Lung (tissue), 17 donors: ENCODE measurements at places on chromosomes 16 and 17. TPM values are rescaled to one million over a fixed set of nuclear protein-coding genes. Genes with fewer than 3 reads are reported as not detected.
A peak's percentile ranks its signal among the peaks of the same experiment; 100 is the strongest.

- peak; percentile 95 for DNase-seq
- H3K36me3 ChIP-seq: no peaks in the 10 kb centered on the region
- no peaks in the 10 kb centered on the region for H3K27me3 ChIP-seq
- peaks cover 8% of the 10 kb centered on the region for H3K4me1 ChIP-seq
These were observed 82.3 kb downstream of the CCDC182 start for GRCh38 chr17:57662644-57663308.

- no peaks in the 10 kb centered on the region for H3K27me3 ChIP-seq
- peaks cover 7% of the 10 kb centered on the region for H3K36me3 ChIP-seq
- peak overlapping the region; percentile 36 for H3K27ac ChIP-seq
- DNase-seq: no peak
These were observed 268.8 kb downstream of the SEC14L1 start for GRCh38 chr17:77409282-77410161.

- no peaks in the 10 kb centered on the region for H3K36me3 ChIP-seq
- H3K4me1 ChIP-seq: no peaks in the 10 kb centered on the region
- no peak for DNase-seq
- no peak overlapping the region for H3K27ac ChIP-seq
- H3K4me3 ChIP-seq: no peak overlapping the region
These were observed 8.2 kb downstream of the MYH3 start for GRCh38 chr17:10648956-10649355.

- H3K27ac ChIP-seq: peak overlapping the region; percentile 99
- peaks cover 25% of the 10 kb centered on the region for H3K36me3 ChIP-seq
- DNase-seq: peak; percentile 63
- no peaks in the 10 kb centered on the region for H3K27me3 ChIP-seq
- peaks cover 12% of the 10 kb centered on the region for H3K4me1 ChIP-seq
These were observed 701 bp downstream of the JMJD6 start for GRCh38 chr17:76725580-76726230.

GRCh38 chr17:74339537-74340195 is 13.6 kb downstream of the KIF19 start:
- H3K4me3 ChIP-seq: no peak overlapping the region
- H3K36me3 ChIP-seq: no peaks in the 10 kb centered on the region
- no peak overlapping the region for H3K27ac ChIP-seq
- H3K4me1 ChIP-seq: peaks cover 7% of the 10 kb centered on the region

DNA sequence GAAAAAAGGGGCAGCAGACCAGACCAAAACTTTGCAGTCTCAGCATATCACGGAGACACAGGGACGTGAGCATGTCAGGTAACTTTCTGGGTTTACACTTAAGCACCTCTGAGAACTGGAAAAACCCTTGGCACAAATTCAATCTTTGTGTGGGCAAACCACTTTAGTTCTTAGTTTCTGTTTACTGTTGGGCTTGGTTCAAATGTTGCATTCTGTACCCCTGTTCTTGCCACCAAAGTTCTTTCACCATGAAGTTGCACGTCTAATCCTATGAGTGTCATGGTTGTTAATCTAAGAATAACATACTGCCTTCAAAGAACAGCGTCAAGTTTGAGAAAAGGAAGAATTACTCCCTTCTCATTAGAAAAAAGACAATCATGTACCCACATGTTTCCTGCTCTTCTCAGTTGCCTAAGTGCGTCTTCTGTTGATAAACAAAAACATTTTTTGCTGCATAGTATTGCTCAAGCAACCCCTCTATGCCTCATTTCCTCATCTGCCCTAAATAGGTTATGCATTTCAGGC is 11.6 kb downstream of the KRT33A start:
- H3K27ac ChIP-seq: peak overlapping the region; percentile 7
- H3K4me3 ChIP-seq: no peak overlapping the region
- H3K36me3 ChIP-seq: no peaks in the 10 kb centered on the region

GRCh38 chr16:26705346-26705745 is 361.4 kb upstream of the C16orf82 start:
- no peak overlapping the region for H3K27ac ChIP-seq
- H3K4me3 ChIP-seq: no peak overlapping the region
- no peaks in the 10 kb centered on the region for H3K4me1 ChIP-seq

- DNase-seq: peak; percentile 90
- no peak overlapping the region for H3K27ac ChIP-seq
- no peak overlapping the region for H3K4me3 ChIP-seq
- no peaks in the 10 kb centered on the region for H3K36me3 ChIP-seq
These were observed 710.1 kb downstream of the KCNJ2 start for GRCh38 chr17:70879401-70879800.

GRCh38 chr16:54094641-54095040 is 191.9 kb downstream of the IRX3 start:
- H3K27me3 ChIP-seq: no peaks in the 10 kb centered on the region
- H3K4me3 ChIP-seq: no peak overlapping the region
- no peak for DNase-seq
- no peak overlapping the region for H3K27ac ChIP-seq

GRCh38 chr16:83743241-83743640 is 64.5 kb upstream of the HSBP1 start:
- DNase-seq: no peak
- H3K27ac ChIP-seq: no peak overlapping the region
- no peaks in the 10 kb centered on the region for H3K36me3 ChIP-seq
- no peaks in the 10 kb centered on the region for H3K27me3 ChIP-seq
- no peak overlapping the region for H3K4me3 ChIP-seq
- no peaks in the 10 kb centered on the region for H3K4me1 ChIP-seq

DNA sequence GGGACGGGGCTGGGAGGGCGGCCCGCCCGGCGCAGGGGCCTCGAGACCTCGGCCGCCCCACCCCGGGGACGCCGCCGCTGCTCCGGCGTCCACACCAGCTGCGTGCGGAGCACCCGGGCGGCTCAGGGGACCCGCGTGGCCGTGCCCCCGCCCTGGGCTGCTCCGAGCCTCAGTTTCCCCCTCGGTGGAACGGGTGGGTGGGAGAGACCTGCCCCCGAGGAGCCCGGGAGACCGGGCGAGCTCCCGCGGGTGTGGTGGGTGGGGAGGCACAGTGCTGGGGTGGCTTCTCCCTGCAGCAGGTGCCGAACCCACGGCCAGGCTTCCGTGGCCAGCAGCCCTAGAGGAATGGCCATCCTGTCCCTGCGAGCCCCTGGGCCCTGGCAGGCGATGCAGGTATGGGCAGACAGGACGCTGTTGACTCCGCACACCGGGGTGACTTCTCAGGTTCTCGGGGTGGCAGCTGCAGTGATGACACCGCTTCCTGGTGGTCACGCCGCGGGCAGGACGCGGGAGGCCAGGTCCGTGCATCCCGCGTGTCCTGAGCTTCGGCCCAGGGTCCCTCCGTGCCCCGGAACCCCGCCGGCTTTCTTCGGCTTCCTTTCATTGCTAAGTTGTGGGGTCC is 677 bp downstream of the DEF8 start:
- H3K36me3 ChIP-seq: no peaks in the 10 kb centered on the region
- H3K4me3 ChIP-seq: peak overlapping the region; percentile 68
- no peaks in the 10 kb centered on the region for H3K27me3 ChIP-seq

- H3K4me3 ChIP-seq: no peak overlapping the region
- H3K36me3 ChIP-seq: peaks cover 18% of the 10 kb centered on the region
- no peaks in the 10 kb centered on the region for H3K4me1 ChIP-seq
- DNase-seq: no peak
These were observed 28.9 kb downstream of the LCMT1 start for GRCh38 chr16:25140459-25140858.

DNA sequence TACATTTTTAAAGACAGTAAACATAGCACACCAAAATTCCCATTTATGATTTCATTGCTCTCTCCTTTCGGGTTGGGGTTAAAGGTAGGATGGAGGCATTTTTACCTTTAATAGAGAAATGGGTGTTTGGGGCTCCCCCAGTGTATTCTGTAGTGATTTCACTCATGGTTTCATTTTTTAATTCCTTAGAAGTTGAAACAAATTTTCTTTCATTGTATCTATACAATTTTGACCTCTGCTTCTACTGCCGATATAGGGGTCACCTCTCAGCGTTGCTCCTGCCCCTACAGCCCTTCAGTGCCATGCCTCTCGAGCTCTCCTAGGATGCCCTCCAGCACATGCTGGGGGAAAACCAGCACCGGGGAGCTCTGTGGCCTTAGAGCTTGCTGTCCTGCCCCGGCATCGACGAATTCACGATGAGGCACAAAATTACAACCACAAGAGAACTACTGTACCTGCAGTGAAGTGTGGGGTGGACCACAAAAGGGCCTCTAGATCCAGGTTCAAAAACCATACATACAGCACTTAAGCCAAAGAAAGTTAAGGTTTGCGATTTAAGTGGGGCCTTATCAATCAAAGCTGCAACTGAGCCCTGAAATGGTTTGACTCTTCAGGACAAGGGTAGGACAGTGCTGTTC is 39.3 kb downstream of the LITAFD start:
- no peaks in the 10 kb centered on the region for H3K4me1 ChIP-seq
- H3K36me3 ChIP-seq: peaks cover 49% of the 10 kb centered on the region
- no peak overlapping the region for H3K27ac ChIP-seq
- DNase-seq: no peak

GRCh38 chr17:81509972-81510784 is 2.4 kb downstream of the ACTG1 start:
- H3K4me1 ChIP-seq: peaks cover 3% of the 10 kb centered on the region
- H3K36me3 ChIP-seq: peaks cover 39% of the 10 kb centered on the region
- DNase-seq: no peak
- peak overlapping the region; percentile 90 for H3K4me3 ChIP-seq
- peak overlapping the region; percentile 42 for H3K27ac ChIP-seq
- H3K27me3 ChIP-seq: no peaks in the 10 kb centered on the region

DNA sequence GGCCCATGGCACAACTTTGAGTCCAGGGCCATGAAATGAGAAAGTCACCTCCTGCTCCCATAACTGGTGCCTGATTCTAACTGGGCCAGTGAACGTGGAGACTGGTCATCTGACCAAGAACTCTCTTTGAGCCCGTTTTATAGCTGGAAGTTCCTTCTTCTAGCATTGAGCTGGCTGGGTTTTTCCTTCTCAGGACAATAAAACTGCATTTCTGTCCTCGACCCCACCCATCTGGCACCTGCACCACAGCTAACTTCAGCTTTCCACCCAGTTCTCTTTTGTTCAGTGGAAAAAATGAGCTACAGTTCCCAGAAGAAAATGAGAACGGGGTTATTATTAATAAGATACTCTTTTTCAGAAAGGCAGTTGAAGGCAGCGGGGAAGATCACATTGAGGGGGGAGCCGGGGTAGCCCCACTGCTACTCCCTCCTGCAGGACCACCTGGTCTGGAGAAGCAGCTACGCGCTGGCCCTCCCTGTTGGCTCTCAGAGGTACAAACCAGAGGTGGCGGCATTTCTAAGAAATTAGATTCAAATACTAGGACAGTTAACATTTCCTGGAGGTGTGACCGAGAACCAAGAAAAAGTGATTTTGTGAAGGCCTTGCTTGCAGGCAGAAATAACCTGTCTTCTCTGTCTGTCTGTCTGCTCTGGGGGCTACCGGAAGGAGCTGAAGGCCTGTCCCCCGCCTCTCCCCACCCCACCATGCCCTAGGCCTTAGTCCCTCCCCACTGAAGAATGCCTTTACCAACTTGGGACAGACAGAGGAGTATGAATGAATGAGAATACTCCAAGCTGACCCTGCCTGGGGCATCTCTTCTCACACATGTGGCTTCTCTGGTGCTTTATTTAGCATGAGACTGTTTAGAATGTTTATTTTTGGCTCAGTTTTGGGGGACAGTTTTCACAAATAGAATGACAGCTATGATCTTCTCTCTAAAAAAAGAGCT is 123.9 kb downstream of the XYLT1 start:
- H3K4me3 ChIP-seq: no peak overlapping the region
- H3K4me1 ChIP-seq: peaks cover 10% of the 10 kb centered on the region
- H3K36me3 ChIP-seq: no peaks in the 10 kb centered on the region
- H3K27ac ChIP-seq: no peak overlapping the region
- no peaks in the 10 kb centered on the region for H3K27me3 ChIP-seq

- H3K4me3 ChIP-seq: no peak overlapping the region
- DNase-seq: no peak
- H3K4me1 ChIP-seq: peaks cover 17% of the 10 kb centered on the region
- peak overlapping the region; percentile 60 for H3K27ac ChIP-seq
- no peaks in the 10 kb centered on the region for H3K27me3 ChIP-seq
These were observed 152.1 kb upstream of the PLCG2 start for GRCh38 chr16:81627024-81627423.

GRCh38 chr17:63930951-63931575 is 1.1 kb downstream of the CD79B start:
- no peak overlapping the region for H3K27ac ChIP-seq
- H3K36me3 ChIP-seq: no peaks in the 10 kb centered on the region
- H3K4me1 ChIP-seq: no peaks in the 10 kb centered on the region
- no peak overlapping the region for H3K4me3 ChIP-seq

- no peaks in the 10 kb centered on the region for H3K27me3 ChIP-seq
- DNase-seq: no peak
- no peak overlapping the region for H3K4me3 ChIP-seq
- H3K27ac ChIP-seq: no peak overlapping the region
- H3K36me3 ChIP-seq: peaks cover 3% of the 10 kb centered on the region
These were observed 53.8 kb downstream of the ZNRF1 start for GRCh38 chr16:75052481-75053202.

Gene FSCN2
- total RNA-seq: 3.9 TPM

Gene SLFN11
- total RNA-seq: 22.7 TPM

Gene ZFPM1
- total RNA-seq: 0.57 TPM

Gene DYNLRB2
- total RNA-seq: 20.9 TPM

Gene RNF43
- total RNA-seq: 10.5 TPM

Gene CCT6B
- 3.0 TPM for total RNA-seq

Gene PTGES3L
- total RNA-seq: 1.1 TPM
